ENCODE measurements at places on chromosomes 6 and 20.

DNA sequence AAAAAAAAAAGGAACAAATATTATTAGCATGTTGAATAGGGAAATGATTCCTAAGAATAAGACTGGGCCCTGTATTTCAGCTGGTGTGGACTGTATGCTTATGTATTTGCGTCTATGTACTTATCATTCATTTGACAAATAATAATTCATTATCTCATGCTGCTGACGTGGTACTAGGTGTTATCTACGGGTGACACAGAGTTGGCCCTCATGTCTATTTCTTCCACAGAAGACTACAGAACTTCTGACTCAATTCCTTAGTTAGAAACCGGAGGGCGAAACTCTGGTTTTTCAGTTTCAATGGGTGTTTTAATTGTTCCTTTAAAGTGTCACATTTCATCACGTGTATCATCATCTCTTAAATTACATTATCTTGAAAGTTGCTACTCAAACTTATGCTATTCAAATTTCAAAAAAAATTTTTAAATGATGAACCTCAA, 305.9 kb downstream of the CLIC5 start:
- DNase-seq = no peak

GRCh38 chr6:45323656-45324224, 4.4 kb upstream of the RUNX2 start:
- DNase-seq = no peak

DNA sequence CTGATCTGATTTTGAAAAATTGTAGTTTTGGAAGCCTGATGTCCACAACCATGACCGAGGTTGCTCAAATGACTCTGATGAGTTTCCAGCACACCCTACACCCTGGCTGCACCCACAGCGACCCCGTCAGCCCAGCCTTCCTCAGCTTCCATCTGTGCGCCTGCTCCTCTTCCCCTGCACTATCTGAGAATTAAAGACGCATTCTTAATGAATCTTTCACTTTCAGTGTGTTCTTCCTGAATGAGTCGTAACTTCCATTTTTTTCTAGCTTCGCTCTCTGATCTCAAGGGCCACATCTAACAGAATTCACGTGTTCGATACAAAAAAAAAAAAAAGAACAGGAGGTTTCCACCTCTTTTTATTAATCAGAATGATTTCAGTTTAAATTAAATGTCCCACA, 21.3 kb upstream of the RREB1 start:
- DNase-seq = no peak

DNA sequence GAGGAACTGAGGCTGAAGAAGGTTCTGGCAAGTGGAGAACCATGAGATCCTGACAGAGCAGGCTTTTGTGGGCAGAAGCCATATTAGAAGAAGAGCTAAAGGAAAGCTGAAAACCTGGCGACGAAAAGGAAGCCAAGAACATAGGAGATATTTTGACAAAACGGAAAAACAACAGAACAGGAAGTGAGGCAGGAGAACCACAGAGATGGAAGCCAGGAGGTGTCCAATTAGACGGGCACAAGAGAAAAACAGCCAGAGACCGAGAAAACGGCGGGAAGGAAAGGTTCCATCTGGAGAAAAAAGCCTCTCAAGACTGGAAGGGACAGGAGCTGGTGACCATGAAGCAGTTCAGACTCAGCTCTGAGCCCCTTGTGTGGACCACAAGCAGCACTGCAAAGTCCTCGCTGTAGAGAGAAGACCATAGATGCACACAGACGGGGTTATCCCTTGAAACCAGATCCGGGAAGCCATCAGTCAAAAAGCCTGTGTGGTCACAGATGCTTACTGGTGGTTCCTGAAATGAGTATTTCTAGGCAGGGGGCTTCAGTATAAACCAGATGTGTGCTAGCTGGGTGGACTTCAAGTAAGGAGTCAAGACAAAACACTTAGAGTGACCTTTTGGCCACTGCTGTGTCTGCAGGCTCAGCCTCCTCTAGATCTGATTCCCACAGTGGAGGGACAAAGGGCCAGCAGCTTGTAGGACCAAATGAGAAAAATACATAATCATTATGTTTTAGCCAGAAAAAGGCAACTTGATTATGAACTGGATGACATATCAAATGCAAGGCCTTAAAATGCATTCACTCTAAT, 30.7 kb downstream of the SSR1 start:
- DNase-seq = no peak

- DNase-seq = no peak
These were observed 215.5 kb downstream of the ADGB start for GRCh38 chr6:146814148-146814750.

DNA sequence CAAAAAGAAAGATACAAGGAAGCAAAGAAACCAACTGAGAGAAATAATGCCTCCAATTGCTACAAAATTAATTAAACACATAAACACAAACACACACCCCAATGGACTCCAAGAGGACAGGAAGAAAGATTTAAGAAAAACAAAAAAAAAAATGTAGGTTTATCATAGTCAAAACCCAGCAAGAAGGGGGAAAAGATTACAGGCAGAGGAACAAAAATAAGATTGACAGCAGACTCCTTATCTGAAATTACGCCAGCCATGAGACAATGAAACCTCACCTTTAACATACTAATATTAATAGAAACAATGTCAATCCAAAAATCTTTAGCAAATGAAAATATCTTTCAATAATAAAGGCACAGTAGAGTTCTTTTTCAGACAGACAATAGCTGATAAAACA, 155.8 kb downstream of the RNGTT start:
- DNase-seq = no peak

- DNase-seq = no peak
These were observed 618.9 kb downstream of the DHX35 start for GRCh38 chr20:39581034-39581433.

GRCh38 chr6:152642578-152643375, 5.6 kb upstream of the SYNE1 start:
- DNase-seq = peak; percentile 5
